ENCODE measurements at places on chromosomes 3 and 15.
A peak's percentile ranks its signal among the peaks of the same experiment; 100 is the strongest.

GRCh38 chr3:197528190-197528589 lies 27.6 kb downstream of the BDH1 start:
- no peak for DNase-seq

DNA sequence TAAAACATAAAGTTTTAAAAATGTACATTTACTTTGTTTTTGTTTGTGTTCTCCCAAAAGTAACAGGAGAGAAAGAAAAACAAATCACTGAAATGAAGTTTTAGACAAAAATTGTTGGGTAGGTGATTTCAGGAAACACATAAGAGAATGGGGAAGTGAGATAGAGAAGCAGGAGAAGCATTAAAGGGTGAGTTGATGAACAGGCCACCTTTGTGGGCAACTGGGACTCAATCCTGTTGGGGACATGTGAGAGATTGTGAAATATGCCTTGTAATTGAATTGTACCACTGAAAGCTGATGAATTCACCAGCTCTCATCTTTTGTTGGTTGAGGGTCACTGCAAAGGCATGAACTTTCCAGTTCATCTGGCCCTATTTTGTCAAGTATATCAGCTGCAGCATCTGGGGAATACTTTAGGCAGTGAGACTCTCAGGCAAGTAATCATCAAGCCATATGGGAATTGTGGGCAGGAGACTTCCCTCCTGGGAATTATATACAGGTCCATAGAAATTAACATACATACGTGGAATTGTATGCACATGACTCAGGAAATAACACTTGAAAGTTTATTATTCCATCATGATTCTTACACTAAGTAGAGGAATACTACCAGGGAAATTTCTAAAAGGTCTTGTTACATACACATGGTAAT lies 181.0 kb downstream of the ZBBX start:
- no peak for DNase-seq

DNA sequence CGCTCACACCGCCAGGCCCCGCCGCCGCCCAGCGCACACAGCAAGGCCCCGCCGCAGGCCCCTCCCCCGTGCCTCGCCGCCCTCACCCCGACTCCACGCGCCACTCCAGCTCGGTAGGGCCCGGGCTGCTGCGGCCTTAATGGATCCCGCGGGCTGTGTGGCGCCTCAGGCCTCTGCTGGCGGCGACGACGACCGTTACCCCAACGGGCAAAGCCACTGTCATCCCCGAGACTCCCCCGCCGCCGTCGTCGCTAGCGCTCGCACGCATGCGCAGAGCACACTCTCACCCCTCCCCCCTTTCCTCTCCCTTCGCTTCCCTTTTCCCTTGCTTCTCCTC lies at the start of gene MSL2:
Gene MSL2 (minus strand): TSS at position 272 of the 337 bp plus-strand sequence. CDS start 1,222 bp downstream, outside the sequence.
- no peak for DNase-seq

DNA sequence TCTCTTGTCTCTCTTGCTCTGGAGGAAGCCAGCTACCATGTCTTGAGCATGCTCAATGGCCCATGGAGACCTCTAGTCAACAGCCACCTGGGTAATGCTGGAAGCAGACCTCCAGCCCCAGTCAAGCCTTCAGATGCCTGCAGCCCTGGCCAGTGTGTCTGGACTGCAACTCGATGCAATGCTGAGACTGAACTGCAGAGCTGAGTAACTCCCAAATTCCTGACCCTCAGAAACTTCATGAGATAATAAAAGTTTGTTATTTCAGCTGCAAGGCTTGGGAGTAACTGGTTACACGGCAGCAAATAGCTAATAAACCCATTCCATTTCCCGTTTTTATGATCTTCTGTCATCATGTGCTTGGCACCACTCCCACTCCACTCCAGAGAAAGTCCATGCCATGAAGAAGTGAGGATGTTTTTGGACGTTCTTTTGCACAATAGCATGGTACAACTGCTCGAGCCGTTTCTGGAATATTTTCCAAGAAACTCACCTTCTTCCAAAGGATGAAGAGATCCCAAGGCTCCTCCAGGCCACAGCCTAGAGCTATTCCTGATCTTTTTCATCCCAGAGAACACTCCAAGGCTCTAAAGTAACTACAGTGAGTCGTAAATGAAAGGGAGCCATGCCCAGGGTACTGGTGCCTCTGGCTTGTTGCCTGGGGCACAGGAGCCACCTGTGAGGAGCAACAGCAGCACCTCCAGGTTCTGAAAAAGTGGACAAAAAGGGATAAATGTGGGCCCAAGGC lies 72.0 kb upstream of the KLF13 start:
- no peak for DNase-seq

DNA sequence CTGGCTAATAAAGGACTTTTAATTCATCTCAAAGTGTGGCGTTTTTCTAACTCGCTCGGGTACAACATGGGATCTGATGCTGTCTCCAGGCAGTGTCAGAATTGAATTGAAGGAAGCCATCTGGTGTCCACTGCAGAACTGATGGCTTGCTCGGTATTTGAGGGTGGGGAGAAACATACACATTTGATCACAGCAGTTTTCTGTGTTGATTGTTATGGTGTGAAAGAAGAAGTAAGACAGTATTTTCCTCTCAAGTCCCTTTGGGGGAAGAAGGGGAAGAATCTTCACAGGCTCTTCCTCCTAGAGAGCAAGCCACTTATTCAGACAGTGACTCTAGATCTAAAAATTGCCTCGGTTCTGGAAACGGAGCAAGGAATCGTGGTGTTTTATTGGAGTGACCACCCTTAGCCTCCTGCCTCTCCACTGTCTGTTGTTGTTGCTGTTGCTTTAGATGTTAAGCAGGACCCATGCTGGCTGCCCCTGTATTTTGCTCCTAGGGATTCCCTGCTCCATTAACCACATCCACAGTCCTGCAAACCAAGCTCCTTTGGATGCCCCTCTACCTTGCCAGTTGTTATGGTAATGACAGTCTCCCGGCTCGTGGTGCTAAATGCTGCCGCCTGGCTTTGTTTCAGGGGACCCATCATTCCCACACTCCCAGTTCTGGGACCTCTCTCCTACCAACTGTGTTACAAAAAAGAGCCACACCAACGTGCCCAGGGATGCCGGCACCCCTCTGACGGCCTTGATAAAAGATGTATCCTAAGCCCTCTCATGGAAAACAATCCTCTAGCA lies 15.3 kb upstream of the MCCC1 start:
- DNase-seq, result no peak

- no peak for DNase-seq
Observed at GRCh38 chr3:79052054-79052681, 715.6 kb downstream of the ROBO1 start.

GRCh38 chr3:52121464-52121805 lies 32.8 kb downstream of the POC1A start:
- DNase-seq, result peak; percentile 63

DNA sequence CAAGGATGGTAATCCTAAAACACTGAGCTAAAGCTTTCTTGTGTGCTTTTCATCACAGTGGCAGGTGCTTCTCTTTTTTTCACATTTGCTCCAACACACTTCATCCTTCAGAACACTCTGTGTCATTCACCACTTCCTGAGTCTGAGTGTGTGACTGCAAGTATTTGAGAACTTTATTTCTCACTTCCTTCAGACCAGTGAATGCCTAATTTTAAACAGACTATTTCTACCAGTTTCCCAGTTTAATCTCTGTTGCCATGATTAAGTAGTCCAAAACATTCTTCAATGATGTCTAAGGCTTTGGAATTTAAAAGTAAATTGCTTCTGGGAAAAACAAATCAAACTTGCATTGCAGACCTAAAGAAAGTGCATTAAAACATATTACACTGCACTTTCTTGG lies 541.2 kb downstream of the RBMS3 start:
- no peak for DNase-seq

DNA sequence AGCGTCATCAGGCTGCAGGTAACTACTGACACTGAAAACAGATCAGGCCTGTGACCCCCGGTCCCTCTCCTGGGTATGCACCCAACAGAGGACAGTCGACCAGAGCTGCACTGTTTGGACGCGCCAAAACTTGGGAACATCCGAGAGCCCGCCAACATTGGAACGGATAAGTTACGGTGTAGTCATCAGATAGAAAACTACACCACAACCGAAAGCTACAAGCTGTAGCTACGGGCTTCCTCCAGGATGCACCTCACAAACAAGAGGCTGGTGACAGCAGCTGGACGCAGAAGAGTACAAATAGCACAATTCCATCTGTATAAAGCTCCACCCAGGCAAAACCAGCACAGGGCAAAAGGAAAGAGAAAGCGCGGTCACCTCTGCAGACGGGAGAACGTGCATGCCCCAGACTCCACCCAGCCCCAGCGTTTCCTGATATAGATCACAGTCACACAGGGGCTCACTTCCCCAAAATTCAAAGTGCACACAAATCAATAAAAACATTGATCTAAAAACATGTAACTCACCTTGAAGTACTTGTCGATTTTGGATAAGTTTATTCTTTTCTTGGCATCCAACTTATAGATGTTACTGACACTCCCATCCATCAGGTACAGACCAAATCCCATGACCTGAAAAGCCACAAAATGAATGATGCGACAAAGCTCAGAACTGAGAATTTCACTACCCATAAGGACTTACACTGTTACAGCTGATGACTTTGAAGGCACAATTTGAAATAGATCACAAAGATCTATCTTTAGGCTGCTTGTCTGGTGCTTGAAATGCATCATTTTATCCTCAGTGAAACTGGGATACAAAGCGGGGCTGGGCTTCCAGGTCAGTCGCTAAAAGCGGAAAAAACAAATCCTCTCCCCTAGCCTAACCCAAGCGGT lies 43.3 kb downstream of the CYFIP1 start:
- DNase-seq, result no peak

- DNase-seq, result no peak
Observed at GRCh38 chr3:62246094-62246493, 127.3 kb downstream of the FEZF2 start.

DNA sequence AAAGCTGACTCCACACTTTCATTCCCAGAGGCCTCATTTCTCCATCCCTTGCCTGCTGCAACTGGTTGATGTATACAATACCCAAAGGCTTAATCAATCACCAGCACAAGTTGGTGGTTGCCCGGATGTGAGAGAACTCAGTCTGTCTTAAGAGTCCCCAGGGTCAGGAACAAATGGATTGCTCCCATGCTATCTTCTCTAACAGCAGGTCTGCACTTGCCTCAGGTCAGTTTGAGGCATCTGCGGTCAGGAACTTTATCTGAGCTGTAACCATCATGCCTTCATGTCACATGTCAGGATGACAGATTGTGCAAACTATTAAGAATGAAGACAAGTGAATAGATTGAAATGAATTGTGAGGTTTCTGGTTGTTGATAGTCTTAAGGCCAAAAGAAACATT lies 56.1 kb downstream of the BFSP2 start:
- DNase-seq, result no peak

GRCh38 chr3:42524751-42525150 lies 22.3 kb downstream of the VIPR1 start:
- no peak for DNase-seq

DNA sequence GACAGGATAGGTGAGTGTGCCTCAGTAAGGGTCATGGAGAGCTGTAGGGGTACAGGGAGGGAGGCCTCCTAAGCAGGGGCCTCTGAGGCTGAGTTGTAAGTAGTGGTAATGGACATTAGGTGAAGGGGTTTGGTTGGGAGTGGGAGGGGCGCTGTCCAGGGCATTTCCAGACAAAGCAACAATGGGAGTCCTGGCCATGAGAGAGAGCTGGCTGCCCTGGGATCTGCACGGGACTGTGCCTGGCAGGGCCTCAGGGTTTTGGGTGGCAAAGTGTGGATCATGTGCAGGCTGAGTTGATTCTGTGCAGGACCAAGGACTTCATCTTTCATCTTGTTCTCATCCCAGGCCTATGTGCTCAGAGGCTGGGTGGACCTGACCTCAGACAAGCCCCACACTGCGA lies 4.6 kb downstream of the TTC21A start:
- no peak for DNase-seq

DNA sequence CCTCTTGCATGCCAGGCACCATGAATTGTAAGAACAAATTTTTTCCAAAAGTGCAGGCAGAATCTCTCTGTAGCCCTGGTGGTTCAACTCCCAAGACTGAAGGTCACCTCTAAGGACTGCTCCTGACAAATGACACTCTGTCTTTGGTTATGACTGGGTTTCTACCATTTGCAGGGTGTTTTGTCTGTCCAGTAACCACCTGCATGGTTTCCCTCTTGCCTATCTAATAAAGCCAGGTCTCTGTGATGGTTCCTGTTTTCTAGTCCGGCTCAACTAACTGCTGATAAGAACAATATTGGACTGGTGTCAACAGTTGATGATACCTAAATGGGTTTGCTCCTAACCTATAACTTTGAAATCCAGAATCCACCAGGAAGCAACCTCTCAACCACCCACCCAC lies 43.7 kb downstream of the ATP8B4 start:
- DNase-seq, result no peak

DNA sequence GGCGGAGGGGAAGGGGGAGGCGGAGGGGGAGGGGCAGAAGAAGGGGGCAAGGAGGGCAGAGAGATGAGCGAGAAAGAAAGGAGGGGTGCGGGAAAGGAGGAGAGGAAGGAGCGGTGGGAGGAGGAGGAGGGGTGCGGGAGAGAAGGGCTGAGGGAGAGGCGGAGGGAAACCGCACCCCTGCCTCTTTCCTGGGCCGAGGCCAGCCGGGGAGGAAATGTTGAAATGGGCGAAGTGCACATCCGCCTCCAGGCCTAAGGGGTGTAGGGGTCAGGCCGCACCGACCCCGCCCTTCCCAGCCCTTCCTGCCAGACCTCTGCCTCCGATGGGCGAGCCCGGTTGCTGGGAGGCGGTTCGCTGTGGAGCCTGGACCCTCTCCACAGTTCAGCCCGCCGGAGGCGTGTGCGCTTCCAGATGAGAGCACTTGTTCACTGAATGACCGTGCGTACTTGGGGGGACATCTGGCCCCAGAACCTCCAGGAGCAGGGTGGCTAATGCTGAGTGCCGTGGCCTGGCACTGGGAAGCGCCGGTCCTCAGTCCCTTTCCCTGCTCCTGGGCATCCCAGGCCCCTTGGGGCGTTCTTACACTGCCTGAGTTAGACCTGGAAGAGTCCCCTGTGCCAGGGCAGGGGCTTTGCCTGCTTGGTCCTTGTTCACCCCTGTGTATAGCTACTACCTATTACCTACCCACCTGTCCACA lies 110.3 kb upstream of the KLF13 start:
- peak; percentile 94 for DNase-seq

- DNase-seq, result no peak
Observed at GRCh38 chr3:29683018-29683993, 402.4 kb downstream of the RBMS3 start.

- no peak for DNase-seq
Observed at GRCh38 chr3:114872588-114872987, 274.5 kb downstream of the ZBTB20 start.

DNA sequence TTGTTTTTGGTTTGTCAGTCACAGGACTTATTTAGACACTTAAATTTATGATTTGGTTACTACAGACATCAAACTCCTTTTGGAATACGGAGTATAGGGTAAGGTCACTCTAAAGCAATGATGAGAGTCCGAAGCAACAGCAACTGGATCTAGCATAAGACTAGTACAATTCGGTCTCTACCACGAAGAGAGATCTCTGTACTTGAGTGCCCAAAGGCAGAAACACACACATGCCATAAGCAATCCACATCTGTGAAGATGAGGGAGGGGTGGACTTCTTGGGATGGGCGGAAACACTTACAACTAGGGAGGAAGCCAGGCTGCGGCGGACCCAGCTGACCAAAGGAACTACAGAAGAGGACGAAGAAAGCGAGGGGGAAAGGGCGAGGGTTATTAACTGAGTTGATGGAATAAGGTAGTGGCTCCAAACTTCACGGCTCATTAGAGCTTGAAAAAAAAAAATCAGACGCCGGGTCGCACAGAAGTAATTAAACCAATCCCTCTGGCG lies 595 bp downstream of the DPH6 start:
- DNase-seq, result peak; percentile 68

- DNase-seq, result no peak
Observed at GRCh38 chr15:67166280-67167009, 88.0 kb downstream of the AAGAB start.

Data from left ventricle myocardium superior (tissue), 1 donor.